ENCODE measurements at places on chromosomes 2 and 18. TPM values are rescaled to one million over a fixed set of nuclear protein-coding genes. Genes with fewer than 3 reads are reported as not detected.

MC4R gene
- not detected for total RNA-seq

COL3A1 gene
- total RNA-seq, result 0.25 TPM

CAPN14 gene
- total RNA-seq, result 0.05 TPM

PDK1 gene
- total RNA-seq, result 4.5 TPM

PARD3B gene
- total RNA-seq, result 0.80 TPM

SATB2 gene
- total RNA-seq, result 3.9 TPM

GEN1 gene
- total RNA-seq, result 13.7 TPM

ANKRD53 gene
- total RNA-seq, result 0.07 TPM

NEU2 gene
- not detected for total RNA-seq

LBH gene
- 125 TPM for total RNA-seq

ESPNL gene
- 0.44 TPM for total RNA-seq
